Fibroblast of skin of scalp (primary cell): ENCODE measurements at places on chromosomes 16 and 17.

DNA sequence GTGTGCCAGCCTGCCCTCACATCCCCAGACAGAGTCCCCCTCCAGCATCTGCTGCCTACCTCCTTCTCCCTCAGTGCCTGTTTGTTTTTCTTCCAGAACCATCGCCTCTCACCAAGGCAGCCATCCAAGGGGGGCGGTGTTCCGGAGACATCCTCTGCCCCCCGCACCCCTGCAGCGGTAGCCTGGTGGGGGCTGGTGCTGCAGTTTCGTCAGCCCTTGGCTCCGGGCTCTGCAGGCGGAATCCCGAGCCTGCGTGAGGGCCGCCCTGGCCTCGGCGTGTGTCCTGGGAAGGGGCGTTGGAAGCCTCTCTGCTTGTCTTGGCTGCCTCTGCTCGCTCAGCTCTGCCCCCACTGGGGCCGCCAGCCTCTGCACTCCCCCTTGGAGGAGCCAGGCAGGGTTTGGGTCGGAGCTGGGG is 126.0 kb upstream of the CIBAR2 start:
- DNase-seq, result peak; percentile 98

- DNase-seq, result no peak
These were observed 24.2 kb downstream of the ZNF652 start for GRCh38 chr17:49337884-49338283.

DNA sequence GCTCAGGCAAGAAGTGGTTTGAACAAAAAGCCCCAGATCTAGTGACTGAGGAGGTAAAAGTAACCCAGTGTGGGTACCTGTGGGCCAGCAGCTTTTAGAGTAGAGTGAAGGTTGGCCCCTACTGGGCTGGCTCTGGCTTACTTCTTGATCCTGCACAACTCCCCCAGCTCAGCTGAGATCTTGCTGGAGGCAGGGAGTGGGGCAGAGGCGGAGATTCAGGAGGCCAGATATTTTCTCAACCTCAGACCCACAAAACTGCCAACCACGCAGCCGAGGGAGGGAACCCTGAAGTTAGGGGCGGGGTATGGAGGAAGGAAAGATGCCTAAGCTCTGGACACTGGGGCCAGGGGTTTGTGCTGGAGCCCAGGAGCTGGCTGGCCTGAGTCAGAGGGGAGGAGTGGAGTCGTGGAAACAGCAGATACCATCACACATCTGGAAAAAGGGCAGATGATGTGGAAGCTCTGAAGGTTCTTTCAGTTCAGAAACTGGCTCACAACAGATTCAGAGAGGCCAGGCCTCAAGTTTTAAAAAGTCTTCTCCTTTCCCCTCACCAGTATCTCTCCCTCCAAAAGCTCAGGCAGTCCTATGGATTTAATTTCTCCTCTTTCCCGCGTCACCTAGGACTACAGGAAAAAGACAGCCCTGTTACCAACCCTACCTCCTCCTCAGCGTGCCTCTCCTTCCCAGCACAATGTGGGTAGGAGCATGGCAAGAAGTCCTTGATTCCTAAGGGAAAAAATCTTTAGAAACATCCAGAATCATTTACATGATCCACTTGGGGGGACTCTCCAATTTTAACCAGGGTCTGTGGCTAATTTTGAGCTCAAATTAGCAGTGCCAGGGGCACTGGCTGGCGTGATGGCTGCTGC is 48.1 kb downstream of the MYO18A start:
- peak; percentile 85 for DNase-seq

GRCh38 chr17:2996810-2997670 is 66.4 kb downstream of the OR1D5 start:
- DNase-seq, result no peak

DNA sequence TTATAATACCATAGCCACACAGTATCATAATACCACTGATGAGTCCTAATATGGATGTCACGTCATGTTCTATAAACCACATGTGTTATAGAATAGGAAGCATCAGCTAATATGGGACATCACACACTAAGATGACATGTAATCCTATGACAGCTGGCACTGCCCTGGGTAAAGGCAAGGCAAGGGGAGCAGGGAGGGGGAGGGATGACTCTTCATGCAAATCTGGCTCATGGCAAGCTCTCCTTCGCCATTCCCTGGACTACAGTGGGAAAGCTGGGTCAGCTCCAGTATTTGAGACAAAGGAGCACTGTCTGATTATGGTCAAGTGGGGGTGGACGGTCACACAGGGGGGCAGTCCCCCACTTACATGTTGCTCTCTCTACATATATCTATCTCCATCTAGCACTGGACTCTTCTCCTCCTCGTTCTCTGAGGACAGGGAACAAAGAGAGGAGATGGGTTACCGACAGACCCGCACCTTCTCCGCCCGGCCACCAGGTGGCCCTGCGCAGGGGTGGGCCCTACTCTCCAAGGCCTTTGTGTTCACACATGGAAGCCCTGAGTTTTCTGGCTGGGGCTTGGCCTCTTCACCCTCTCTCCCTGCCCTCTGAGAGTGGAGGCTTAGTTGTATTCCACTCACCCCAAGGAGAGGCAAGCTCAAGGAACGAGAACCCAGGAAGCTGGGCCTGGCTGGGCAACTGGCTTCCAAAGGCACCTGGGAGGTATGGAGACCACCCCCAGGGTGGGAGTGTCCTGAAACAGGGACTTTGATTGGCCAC is 23.4 kb upstream of the MPO start:
- DNase-seq, result peak; percentile 46

DNA sequence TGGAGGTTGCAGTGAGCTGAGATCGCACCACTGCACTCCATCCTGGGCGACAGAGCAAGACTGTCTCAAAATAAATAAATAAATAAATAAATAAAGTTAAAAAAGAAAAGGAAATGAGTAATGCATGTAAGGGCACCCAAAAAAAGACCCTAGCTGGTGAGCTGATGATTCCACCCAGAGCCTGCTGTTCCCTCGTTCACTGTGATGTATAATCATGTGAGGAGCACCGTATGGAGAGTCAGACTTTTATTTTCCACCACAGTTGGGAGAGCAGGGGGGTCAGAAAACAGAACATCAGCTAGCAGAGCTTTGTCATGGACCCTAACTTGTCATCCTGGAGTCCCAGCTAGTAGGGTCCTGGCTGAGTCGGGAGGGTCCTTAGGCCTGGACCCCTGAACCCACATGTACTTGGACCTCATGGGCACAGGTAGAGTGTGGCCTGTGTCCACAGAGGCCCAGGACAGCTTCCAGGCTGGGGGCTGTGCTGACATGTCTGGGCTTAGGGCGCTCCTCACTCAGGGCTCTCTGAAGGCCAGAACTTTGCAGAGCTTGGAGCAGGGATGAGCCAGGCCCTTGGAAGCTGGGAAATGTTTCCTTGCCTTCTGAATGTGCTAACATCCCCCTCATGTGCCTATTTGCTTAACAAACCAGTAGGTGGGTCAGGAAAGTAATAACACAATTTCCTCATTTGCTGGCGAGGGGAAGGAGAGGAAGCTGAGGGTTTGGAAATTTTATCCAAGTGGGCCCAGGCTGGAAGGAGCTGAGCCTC is 18.8 kb upstream of the LASP1NB start:
- DNase-seq, result no peak

- no peak for DNase-seq
These were observed 46.3 kb upstream of the CDR2 start for GRCh38 chr16:22420606-22421135.

DNA sequence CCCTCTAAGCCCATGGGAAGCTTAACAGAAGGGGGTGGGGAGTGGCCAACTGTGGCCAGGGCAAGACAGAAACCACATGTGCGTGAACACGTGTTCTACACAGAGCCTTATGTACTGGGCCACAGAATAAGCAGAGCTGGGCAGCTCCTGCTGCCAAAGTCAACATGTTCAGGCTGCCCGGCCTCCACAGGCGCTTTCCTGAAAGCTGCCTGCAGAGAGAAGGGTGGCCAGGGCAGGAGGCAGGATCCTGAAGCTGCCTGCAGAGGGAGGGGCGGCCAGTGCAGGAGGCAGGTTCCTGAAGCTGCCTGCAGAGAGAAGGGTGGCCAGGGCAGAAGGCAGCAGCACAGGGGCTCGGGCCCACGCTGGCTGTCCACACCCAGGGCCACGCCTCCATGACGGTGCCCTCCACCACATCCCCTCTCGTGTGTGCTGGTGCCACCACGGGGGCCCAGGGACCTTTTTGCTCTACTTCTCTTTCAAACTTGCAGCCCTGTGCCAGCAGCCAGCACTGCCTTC is 79.5 kb downstream of the ANKRD11 start:
- peak; percentile 89 for DNase-seq

GRCh38 chr16:11481987-11482386 is 104.7 kb downstream of the LITAF start:
- no peak for DNase-seq

DNA sequence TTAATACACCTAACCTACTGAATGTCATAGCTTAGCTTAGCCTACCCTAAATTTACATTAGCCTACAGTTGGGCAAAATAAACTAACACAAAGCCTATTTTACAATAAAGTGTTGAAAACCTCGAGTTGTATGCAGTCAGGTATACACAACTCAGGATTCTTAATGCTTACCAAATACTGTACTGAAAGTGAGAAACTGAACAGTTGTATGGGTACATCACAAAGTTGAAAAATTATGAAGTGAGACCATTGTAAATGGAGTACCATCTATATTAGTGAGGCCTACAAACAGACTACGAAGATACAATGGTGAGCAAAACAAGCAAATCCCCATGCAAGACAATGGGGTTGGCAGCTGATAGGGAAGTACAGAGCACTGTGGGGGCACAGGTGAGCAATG is 79.7 kb downstream of the VAT1L start:
- DNase-seq, result no peak

GRCh38 chr16:89409161-89409711 is 81.1 kb downstream of the ANKRD11 start:
- DNase-seq, result no peak

DNA sequence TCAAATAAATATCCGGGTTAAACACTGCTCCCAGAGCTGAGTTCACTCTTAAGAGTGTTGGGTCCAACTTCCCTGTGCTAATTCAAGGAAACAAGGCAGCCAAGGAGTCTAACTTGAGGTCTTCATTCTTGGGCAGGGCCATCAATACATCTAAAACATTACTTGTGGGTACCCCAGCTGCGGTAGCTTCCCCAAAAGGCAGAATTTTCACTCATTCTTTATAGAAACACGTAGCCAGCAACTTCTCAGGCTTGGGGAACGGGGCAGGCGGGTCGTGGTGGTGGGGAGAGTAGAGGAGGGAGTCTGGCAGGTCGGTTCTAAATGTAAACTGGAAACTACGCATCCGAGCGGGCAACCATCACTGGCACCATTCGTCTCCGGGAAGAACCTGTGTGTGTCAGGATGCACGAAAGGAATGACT is 666 bp upstream of the METTL9 start:
- peak; percentile 11 for DNase-seq

DNA sequence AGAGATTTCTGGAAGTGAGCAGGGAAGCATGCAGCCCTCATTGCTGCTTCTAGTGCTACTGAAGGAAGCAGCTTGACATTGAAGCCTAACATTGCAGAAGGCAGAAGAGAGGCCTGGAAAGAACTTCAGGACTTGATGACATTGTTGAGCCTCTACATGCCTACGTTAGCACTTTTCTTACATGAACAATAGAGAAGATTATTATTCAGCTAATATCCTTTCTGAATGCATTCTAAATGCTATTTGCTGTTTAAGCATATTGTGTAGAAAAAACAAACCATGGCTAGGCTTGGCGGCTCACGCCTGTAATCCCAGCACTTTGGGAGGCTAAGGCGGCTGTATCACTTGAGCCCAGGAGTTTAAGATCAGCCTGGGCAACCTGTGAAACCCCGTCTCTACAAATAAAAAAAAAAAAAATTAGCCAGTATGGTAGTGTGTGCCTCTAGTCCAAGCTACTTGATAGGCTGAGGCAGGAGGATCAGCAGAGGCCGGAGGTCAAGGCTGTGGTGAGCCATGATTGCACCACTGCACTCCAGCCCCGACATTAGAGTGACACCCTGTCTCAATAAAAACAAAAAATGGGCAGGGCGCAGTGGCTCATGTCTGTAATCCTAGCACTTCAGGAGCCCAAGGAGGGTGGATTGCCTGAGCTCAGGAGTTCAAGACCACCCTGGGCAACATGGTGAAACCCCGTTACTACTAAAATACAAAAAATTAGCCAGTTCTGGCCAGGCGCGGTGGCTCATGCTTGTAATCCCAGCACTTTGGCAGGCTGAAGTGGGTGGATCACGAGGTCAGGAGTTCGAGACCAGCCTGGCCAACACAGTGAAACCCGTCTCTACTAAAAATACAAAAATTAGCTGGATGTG is 2.2 kb upstream of the AURKB start:
- no peak for DNase-seq

DNA sequence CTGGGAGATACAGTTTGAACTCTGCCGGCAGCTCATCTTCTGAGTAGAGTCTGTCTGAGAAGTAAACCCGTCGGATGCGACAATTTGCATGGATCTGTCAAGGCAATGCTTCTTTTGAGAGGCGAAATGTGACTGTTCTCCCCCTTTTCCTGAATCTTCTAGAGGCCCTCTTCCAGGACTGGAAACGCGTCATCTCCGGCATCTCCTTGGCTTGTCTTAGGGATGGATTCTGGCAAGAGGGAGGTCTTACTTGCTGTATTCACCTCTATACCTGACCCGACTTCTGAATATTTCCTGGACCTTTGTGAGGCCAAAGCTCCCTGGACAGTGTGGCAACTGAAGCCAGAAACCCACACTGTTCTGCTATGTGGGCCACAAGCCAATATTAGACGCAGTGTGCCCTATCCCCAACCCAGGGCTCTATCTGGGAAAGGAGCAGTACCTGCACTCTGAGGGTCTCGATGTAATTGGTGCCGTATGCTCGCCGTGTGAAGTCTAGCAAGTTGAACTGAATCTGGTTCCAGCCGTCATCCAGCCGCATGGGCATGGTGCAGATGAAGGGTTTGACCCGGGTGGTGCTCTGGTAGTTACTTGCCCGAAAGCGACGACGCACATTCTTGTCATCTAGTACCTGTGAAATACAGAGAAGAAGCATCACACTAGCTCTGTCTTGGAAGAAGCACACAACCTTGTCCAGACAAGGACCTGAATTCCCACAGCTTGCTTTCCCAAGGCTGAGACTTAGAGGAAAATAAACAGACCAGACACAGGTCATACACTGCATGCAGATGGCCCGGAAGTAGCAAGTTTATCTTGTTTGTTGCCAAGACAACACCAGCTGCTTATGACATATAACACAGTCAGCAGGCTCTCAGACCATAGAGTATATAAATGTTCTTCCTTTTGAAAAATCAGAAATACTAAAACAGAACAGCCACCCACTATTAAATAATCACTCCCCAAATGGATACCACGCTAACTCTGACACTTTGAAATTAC is 14.1 kb downstream of the CFAP20 start:
- DNase-seq, result no peak

GRCh38 chr17:63601439-63602371 is 1.0 kb downstream of the TACO1 start:
- no peak for DNase-seq

DNA sequence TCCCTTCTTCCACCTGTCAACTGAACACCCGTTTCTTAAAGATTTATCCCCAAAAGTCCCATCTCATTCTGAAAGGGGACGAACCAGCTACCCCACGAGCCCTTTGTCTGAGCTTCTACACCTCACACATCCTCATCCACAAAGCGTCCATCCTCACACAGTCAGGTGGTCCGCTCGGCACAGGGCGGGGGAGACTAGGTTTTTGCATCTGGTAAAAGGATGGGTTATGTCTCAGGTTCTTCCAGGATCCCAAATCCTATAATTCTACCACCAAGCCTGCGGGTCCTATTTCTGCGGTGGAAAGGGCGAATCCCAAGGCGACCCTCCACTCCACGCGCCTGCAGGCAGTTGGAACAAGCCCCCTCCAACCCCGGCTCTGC is 458 bp downstream of the GFOD2 start:
- no peak for DNase-seq
